ENCODE measurements at places on chromosomes 12 and 14.

- DNase-seq = no peak
Observed at GRCh38 chr12:92732216-92732615, 29.4 kb downstream of the PLEKHG7 start.

GRCh38 chr12:82223426-82223825 lies 134.8 kb downstream of the CCDC59 start:
- DNase-seq = no peak

DNA sequence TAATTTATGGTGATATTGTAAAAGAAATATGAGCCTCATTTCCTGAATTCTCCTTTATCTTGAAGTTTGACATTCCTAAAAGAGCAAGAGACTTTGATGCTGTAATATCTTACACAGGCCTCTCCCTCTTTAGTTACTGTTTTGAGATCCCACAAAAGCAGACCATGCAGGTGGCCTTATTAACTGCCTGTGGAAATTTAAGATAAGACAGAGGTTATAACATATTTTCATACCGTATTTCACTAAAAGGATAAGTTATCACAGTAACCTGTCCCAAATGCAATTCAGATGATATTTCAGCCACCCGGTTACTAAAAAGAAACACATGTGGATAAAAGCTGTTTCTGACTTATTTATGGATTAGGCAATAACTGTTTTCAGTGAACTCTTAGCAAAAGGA lies 150.1 kb downstream of the NAV3 start:
- no peak for DNase-seq

GRCh38 chr14:104135121-104135903 lies 3.1 kb upstream of the KIF26A start:
- peak; percentile 67 for DNase-seq

DNA sequence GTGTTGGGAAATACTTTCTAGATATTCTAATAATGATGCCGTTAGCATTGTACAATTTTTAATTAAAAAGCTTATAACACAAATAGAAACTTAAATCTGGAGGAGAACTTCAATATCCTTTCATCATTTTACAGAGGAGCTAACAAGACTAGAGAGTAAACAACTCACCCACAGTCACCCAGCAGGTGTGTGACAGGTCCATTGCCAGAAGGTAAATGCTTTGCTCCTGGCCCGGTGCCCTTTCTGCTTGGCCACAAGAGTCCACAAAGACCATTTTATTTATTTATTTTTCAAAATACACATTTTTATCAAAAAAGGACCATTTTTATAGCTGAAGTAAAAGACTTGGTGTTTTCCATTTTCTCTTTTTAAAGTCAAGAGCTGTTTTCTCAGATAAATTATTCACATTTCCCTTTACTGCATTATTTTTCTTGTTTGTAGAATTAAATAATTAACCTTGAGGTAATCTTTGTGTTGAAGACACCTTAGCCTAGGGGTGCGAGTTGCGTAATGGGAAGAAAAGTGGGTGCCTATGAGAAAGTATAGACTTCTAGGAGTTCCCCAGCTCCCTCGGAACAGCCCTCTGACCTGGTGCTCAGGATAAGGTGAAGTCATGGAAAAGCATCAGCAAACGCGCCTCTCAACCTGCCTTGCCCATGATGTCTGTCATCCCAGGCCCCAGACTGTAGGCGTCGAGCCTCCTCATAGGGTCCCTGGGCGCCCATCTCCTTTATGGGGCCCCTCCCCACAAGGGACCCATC lies 26.3 kb upstream of the AMIGO2 start:
- DNase-seq = no peak

DNA sequence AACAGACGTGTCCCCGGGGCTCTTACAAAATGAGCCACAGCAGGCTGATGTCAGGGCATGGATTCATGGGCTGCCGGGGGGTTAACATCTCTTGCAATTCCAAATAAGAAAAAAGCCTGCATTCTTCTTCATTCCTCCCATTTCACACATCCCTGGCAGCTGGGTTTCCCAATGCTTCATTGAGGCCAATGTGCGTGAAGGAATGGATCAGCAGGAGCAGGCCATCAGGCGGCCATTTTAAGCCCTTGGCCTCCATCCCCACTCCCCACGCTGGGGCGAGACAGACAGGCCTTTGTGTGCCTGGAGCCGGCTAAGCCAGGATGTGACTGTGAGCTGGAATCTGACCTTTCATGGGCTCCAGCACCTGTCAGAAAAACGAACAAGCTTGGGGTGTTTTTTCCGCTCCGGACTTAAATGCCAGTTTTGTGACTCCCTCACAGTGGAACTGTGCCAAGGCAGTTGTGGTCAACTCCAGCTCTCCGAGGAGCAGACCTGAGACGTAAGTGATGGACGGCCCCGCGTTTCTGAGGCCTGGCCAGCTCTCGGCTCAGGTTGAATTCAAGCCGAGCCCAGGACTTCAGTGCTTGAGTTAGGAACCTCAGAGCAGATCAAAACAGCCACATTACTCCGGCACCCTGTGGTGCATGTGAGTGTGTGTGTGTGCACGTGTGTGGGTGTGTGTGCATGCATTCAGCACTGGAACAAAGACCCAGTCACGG lies 133.1 kb downstream of the TMEM30B start:
- DNase-seq = no peak

DNA sequence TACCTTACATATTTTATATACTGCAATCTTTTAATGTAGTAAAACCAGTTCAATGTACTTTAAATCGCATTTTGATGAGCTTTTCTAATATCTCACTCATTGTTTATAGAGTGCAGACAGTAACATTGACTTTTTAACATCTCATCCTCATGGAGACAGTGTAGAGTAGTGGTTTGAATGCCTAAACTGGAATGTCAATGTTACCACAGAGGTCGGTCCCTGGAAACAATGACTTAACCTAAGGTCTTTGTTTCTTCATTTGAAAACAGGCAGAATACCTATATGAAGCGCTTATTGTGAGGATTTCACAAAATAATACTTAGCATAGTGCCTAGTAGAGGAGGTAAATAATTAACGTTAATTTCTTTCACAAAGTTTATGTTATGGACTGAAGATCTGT lies 5.0 kb downstream of the CDK17 start:
- no peak for DNase-seq

- no peak for DNase-seq
Observed at GRCh38 chr12:112018571-112019237, 5.5 kb downstream of the ERP29 start.

DNA sequence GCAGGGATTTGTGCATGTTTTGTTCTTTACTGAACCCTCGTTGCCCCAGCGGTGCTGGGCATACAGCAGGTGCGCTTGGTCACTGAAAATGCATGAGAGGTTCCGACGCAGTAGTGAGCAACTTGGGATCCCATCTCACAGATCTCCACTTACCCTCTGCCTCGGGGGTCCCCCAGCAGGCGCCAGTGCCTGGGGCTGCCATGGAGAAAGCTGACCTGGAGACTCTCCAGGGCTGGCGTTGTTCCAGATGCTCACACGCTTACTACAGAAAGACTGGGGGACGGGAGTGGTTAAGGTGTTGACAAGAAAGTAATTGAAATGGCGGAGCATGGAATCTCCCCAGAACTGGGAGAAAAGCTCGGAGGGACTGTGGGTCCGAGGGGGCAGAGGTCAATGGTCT lies 14.2 kb downstream of the GLT1D1 start:
- no peak for DNase-seq

DNA sequence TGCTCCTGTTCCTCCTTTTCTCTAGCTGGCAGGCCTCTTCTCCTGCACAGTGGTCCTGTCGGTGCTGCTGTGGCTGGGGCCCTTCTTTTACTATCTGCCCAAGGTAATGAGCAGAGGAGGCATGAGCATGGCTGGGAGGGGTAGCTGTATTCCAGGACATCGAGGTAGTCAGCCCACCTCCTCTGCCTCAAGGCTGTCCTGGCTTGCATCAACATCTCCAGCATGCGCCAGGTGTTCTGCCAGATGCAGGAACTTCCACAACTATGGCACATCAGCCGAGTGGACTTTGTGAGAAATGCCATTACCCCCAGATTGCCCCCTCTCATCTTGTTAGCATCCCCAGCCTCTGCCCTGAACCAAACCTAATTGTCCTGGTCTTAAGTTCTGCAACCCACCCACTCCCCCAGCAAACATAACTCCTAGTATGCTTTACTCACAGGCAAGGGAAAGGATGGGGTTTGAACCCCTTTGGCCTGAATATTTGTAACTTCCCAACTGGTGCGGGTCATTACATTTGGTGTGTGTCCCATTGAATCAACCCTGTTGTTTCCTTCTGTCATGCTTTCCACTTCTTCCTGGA lies 9.1 kb downstream of the B4GALNT1 start:
- no peak for DNase-seq

DNA sequence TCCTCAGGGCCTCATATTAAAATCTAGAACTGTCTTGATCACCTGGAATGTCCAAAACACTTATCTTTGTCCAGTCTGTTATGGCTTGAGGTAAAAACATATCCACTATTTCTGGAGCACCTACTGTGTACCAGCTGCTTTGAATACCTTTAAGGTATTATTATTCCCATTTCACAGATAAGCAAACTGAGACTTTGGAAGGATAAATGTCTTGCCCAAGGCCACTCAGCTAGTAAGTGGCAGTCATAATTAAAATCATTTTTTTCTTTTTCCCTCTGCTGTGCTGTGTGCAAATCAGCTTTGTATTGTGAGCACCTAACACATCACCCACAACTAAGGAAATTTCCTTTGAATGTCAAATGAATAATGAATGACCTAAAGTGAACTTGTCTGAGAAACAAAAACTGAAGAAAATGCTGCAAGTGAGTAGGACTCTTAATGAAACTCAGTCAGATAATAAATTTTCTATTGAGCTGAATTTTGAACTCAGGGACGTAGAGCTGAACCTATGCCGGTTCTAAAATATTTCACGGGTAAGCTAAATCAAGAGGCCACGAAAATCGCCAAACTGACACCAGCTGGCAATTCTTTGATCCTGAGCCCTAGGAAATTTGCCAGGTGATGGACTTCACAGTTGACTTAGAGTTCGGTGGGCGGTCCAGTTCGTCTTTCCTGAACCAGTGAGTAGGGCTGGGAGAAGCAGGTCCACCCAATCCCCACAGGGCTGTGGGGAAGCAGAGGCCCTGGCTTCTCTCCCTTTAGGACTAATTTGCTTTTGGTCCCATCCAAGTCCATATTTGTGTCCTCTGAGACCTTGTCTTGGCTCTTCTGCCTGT lies 159.7 kb upstream of the PWP1 start:
- DNase-seq = no peak

GRCh38 chr12:64518396-64518795 lies 66.5 kb downstream of the TBK1 start:
- no peak for DNase-seq

- DNase-seq = no peak
Observed at GRCh38 chr14:99314623-99315022, 42.6 kb upstream of the BCL11B start.

DNA sequence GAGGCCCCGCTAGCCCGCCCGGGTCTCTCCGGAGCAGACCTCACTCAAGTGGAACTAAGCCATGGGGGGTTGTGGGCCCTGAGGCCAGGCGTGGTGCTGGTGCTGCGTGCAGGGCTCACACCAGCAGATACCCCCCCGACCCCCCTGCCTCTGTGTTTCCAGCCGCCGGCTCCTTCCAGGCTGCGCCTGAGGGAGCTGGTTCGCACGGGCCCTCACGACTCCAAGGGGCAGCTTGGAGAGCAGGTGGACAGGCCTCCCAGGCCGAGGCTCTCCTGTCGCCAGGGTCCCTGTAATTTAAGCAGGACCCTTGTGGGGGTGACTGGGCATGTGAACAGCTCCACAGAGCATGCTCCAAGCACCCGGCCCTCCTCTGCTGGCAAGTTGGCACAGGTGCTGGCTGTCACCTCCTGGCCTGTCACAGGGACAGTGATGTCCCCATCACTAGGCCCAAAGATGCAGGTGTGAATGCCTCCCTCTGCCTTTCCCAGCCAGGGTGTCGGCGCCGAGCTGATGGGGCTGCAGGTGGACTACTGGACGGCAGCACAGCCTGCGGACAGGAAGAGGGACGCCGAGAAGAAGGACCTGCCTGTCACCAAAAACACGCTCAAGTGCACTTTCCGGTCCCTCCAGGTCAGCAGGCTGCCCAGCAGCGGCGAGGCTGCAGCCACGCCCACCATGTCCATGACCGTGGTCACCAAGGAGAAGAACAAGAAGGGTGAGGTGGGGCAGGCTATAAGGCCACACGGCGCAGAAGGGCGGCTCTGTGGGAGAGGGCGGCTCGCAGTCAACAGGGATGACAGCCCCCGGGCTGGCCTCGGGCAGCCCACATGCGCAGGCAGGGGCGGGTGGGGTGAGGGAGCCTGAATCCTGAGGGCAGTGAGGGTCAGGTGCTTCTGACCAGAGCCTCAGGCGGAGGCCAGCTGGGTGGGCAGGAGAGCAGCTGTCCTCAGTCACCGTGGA lies 5.9 kb upstream of the TEX22 start:
- DNase-seq = no peak

DNA sequence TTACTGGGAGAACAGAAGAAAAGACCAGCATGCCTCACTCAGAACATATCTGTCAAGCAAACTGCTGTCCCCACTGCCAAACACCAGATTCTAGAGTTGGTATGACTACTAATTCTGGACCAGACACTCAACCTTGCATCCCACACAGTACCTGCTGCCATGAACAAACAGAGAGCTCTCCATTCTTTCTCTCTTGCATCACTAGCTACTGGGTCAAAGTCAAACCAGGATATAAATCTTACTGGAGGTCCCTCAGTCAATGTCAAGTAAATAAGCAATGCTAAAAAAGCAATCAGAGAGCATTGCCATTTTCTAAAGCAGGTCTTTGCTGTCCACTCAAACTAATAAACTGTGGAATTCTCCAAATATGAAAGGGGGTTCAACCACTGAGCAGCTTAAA lies 452.4 kb upstream of the SEL1L start:
- DNase-seq = peak; percentile 29

- DNase-seq = no peak
Observed at GRCh38 chr14:59254911-59255545, 66.6 kb downstream of the DAAM1 start.

DNA sequence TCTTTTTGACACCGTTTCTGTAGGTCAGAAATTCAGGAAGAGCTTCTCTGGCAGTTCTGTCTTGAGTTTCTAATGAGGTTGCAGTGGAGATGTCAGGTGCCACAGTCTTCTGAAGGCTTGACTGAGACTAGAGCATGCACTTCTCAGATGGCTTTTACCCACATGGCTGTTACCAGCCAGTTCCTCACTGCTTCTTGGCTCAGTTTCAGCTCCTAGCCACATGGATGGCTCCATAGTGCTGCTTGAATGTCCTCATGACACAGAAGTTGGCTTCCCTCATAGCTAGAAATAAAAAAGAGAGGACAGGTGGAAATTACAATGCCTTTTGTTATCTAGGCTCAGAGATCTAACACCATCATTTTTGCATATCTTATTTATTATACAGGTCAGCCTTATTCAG lies 38.1 kb upstream of the SLC2A13 start:
- no peak for DNase-seq
